Stimulated activated CD4-positive, alpha-beta T cell treated with anti-CD3 and anti-CD28 coated beads, Interleukin-12 subunit alpha, Interleukin-12 subunit beta, amount 100 ng/mL, for 48 hours (primary cell): ENCODE measurements at places on chromosomes 2 and 18.
A peak's percentile ranks its signal among the peaks of the same experiment; 100 is the strongest.

DNA sequence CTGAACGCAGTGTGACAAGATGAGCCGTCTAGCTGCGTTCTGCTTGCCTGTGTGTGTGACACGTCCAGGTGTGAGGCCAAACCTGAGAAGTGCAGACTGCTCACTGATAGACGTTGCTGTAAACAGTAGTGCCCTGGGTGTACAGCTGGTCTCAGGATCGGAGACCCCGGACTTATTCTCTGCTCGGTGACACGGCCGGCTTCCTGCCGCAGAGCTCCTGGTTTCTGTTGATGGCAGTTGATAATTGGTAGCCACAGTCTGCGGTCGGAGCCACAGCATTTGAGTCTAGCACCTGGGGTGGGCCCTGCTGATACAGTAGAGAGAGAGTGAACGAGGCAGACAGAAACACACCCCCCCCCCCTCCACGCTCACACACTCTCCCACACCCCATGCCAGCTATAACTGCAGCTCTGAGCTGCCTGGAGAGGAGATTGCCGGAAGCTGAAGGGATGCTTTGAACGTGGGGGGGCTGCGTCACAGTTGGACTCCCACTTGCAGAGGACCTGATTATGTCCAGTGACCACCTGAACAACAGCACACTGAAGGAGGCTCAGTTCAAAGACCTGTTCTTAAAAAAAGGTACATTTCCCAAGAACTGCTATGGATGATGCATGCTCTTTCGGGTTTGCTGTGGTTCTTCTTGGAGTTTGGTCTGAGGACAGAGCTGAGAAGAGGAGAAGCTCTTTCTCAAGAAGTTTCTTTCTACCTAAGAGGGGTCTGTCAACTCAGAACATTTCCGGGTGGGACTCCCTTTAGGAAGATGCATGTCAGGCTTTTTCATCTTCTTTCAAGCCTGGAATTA, 114.0 kb downstream of the FAM210A start:
- DNase-seq: peak; percentile 62

DNA sequence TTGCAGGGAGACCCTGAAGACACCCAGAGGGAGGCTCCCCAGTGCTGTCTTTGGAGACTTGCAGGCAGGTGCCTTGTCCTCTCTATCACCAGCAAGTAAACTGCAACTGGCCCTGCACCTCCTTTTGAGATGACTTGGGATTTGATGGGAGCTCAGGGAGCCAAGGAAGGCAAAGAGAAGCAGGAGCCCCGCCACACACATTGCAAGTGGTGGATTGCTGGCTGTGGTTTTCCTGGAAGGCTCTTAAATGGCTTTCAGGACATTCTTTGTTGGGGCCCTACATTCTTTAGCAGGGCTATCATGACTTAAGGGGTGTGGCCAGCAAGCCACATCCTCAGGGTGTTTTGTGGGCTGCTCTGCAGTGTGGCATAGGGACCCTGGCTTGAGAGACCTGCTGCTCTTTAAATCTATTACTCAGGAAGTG, 39.9 kb upstream of the CDC42EP3 start:
- DNase-seq: no peak

DNA sequence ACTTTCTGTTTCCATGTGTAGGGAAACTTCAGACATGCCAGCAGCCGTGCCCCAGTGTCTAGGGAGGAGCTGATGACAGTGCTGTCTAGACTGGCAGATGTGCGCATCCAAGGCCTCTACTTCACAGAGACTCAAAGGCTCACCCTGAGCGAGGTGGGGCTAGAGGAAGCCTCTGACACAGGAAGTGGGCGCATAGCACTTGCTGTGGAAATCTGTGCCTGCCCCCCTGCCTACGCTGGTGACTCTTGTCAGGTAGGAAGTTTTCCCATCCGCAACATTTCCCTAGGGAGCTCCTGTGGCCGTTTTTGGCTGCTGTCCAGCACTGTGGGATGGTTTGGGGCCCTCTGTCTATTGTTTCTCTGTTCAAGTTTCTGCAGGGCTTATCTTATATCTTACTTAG, 143.1 kb upstream of the TTC39C start:
- peak; percentile 24 for DNase-seq

DNA sequence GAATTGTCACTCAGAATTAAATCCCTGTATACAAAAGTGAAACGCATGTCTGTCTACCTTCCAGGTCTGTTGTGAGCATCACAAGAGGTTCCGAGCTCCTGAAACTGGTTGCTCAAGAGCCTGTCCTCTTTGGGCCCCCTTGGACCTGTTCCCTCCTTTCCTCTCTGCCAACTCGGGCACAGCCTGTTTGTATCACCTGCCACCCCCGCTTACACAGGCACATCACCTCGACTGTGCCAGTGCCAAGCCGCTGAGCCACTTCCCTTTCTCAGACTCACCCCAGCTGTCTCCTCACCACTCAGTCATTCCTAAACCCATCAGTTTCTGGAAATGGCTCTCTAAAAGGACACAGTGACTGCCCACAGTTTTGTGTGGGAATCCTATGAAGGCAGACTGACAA, 3.1 kb downstream of the EFR3B start:
- DNase-seq: no peak

DNA sequence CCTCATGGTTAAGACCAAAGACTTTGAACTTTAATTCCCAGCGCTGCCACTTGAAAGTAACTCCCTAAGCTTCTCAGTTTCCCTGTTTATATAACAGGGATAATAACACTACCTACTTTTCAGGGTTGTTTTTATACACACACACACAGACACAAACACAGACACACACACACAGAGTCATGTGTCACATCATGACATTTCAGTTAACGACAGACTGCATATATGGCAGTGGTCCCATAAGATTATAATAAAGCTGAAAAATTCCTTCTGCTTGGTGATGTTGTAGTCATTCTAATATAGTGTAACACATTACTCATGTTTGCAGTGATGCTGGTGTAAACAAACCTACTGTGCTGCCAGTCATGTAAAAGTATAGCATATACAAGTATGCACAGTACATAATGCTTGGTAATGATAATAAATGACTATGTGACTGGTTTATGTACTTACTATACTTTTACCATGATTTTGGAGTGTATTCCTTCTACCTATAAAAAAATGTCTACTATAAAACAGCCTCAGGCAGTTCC, 89.2 kb upstream of the ITGA4 start:
- no peak for DNase-seq

DNA sequence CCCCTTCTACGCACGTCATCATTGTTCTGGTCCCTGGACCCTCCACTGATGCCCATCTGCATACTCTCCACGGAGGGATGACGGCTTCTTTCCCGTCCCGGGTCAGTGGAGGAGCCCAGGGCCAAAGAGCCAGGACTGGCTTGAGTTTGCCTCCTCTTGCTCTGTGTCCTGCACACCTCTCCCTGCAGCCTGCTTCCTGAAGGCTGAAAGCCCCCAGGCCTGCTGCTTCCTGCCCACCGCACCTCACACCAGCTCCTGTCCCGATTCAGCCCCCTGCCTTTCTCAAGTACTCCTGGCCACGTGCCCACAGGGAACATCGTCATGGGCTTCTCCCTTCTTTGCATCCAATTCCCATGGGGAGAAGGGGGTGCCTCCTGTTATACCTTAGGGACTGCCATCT, 7.1 kb downstream of the ADCY3 start:
- DNase-seq: no peak

GRCh38 chr2:224278531-224278930, 123.4 kb downstream of the FAM124B start:
- DNase-seq: no peak

GRCh38 chr2:165874445-165875039, 79.0 kb downstream of the TTC21B start:
- DNase-seq: peak; percentile 15

GRCh38 chr2:25397777-25398176, 56.1 kb upstream of the DNMT3A start:
- no peak for DNase-seq

DNA sequence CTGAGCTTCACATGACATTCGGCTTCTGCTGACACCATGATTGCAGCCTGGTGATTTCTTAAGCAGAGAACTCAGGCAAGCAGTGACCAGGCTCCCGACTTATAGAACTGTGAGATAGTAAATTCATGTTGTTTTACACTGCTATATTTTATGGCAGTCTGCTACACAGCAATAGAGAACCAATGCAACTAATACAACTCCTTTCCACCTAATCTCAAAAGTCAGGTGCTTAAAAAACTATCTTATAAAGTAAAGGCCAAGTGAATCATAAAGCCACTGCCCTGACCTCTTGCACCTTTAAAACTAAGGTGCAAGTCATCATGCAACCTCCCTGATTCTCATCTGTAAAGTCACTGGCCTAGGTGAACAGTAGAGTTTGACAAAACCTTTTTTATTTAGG, 95.3 kb upstream of the GLS start:
- no peak for DNase-seq

- DNase-seq: no peak
These were observed 210.3 kb upstream of the SMAD2 start for GRCh38 chr18:48140731-48141130.

DNA sequence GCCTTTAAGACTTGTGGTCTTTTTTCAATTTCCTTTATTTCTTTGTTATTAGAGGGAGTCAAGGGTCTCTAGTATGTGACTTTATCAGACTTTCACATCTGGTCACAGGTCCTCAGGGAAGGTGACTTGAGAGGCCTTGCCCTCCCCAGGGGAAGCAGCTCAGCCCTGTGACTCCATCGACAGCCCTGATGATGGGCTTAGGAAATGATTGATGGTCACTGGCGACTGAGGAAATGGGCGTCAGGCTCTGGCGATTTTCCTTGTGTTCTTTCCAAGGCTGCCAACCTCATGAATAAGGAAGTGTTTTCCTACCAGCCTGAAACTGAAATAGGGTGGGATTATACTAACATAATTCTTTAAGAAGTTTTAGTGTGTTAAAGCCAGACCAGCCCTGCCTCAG, 21.1 kb downstream of the SERPINE2 start:
- DNase-seq: no peak

DNA sequence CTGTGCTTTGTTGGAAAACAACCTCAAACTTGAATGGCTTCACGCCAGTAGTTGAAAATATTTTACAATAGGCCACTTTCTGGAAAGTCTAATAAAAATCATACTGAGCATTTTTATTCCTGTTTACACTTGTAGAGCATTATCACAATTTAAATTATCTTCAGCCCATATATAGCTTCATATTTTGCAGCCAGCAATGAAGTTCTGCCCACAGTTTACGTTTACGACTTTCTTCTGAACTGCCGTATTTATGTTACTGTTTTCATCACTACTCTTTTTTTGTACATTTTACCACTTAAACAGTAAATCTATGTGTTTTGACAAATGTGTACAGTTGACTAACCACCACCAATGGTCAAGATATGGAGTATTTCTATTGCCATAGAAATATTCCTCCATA, 86.2 kb downstream of the COPS8 start:
- DNase-seq: no peak

- no peak for DNase-seq
These were observed 1643.1 kb upstream of the CELF4 start for GRCh38 chr18:39208729-39209128.

GRCh38 chr18:66046032-66046602, 295.3 kb downstream of the CDH7 start:
- DNase-seq: no peak

- no peak for DNase-seq
These were observed 258.9 kb downstream of the DCC start for GRCh38 chr18:52598921-52599320.

DNA sequence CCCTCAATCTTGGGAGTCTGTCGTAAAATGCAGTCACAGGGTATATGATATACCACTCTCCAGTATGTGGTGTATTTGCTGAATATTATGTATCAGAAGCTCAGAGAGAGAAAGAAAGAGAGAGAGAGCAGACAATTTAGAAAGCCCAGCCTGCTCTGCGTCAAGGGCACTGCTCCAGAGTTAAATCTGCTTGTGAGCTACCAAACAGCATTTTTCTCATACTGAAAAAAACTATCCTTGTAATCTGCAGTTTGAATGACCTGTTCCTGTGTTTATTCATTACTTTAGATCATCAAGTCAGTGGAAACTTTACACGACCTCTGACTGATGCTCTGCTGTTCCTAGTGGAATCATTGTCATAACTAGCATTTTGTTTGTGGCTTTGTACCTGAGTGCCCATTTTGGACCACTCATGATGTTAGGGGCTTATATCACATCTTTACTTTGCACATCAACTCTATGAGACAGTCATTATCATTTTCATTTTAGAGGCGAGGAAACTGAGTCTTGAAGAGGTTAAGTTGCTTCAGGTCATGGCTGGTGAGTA, 89.2 kb upstream of the PELI1 start:
- no peak for DNase-seq

- DNase-seq: no peak
These were observed 745.3 kb upstream of the ZEB2 start for GRCh38 chr2:145265244-145265643.

- DNase-seq: no peak
These were observed 75.5 kb upstream of the MSTN start for GRCh38 chr2:190138032-190138431.

- no peak for DNase-seq
These were observed 360.0 kb upstream of the KCNJ3 start for GRCh38 chr2:154338352-154338967.

GRCh38 chr2:41886145-41886664, 161.6 kb upstream of the PKDCC start:
- DNase-seq: no peak

GRCh38 chr2:174063492-174064092, 98.4 kb upstream of the SP3 start:
- DNase-seq: no peak

GRCh38 chr2:31327505-31327904, 87.0 kb downstream of the XDH start:
- no peak for DNase-seq

GRCh38 chr18:35073186-35074105, 32.2 kb downstream of the MAPRE2 start:
- no peak for DNase-seq

GRCh38 chr2:150885236-150885635, 376.4 kb downstream of the RBM43 start:
- DNase-seq: no peak

DNA sequence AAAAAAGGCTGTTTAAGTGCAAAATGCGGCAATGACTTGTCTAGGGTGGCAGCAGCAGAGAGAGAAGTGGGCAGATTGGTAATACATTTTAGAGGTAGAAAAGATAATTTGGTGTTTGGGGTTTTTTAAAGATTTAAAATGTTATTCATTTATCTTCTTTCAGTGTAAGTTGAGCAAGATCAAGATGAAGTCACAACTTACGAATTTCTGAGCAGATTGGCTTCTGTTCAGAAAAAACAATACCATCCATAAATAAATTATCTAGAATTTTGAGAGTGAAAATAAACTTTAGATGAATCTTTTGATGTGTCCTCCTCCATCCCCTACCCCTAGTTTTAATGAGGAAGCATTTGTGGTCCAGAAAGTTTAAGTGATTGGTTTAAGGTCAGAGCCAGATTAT, 47.9 kb upstream of the FAM171B start:
- no peak for DNase-seq
